ENCODE measurements at places on chromosomes 5 and 9.

GRCh38 chr5:81696418-81697397 lies 54.2 kb downstream of the SSBP2 start:
- DNase-seq = no peak

DNA sequence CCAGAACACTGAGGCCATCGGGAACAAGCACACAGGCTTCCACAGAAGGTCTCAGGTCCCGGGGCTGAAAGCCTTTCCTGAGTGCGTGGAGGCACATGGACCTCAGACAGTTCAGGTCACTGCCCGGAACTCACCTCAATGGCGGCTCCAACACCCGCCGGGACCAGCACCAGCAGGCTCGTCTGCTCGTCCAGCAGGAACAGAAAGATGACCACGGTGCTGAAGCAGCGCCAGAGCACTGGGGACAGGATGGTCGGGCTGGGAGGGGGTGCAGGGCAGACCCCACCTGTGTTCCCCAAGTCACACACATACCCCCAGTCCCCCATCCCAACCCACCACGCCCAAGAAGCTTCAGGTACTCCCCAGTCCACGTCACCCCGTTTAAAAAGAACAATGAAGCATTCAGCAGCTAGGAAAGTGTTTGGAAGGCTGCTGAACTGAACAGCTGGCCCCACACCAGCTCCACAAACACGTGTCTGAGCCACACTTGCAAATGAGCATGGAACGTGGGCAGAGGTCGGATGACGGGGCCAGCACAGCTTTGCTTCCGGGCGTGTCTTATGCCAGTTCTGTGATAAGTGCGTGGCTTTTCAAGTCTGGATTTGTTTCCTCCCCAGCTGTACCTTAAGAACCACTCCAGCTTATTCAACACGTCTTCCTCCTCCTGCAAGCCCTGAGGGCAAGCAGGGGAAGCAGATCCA lies 14.6 kb downstream of the CLPTM1L start:
- DNase-seq = no peak

- DNase-seq = no peak
These were observed 194.2 kb upstream of the HAPLN1 start for GRCh38 chr5:83914662-83915418.

- DNase-seq = no peak
These were observed at the start of gene TAL2 for GRCh38 chr9:105662184-105663104. Gene TAL2, plus strand, starts transcription at chr9:105662457. Its CDS starts 40 bp downstream, at chr9:105662497.

- no peak for DNase-seq
These were observed 68.2 kb downstream of the DOCK2 start for GRCh38 chr5:169705322-169705721.

DNA sequence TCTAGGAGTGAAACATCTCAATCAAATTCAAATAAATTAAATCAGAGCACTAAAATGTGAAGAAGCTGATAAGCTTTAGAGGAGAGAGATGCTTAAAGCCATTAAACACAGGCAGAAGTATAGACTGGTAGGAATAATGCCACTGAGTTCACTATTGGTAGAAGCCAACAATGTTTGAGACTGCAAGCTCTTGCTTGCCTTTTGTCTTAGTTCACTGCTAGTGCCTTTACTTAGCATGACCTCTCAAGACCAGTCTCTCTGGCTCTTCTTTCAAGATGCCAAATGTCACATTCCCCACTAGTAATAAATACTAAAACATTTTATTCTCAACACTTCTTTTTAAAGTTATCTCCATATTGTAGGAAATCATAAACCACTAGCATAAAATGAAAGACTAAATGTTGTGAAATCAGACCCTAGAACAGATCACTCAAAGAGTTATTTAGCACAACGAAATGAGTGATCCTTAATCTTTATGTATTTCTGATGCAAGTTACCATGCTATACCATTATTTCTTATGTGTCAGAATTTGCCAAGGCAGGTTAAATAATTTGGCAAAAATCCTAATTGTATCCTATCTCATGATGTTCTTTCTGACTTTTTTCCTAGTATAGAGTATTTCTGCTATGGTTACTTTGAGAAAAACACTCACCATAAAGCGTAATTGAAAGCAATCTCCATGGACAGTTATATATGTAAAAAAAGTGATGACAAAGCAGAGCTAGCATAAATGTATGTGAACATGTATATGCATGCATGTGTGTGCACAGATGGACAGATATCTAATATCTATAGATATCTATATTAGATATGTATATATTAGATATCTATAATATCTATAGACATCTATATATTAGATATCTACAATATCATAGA lies 57.5 kb downstream of the PJA2 start:
- DNase-seq = no peak

DNA sequence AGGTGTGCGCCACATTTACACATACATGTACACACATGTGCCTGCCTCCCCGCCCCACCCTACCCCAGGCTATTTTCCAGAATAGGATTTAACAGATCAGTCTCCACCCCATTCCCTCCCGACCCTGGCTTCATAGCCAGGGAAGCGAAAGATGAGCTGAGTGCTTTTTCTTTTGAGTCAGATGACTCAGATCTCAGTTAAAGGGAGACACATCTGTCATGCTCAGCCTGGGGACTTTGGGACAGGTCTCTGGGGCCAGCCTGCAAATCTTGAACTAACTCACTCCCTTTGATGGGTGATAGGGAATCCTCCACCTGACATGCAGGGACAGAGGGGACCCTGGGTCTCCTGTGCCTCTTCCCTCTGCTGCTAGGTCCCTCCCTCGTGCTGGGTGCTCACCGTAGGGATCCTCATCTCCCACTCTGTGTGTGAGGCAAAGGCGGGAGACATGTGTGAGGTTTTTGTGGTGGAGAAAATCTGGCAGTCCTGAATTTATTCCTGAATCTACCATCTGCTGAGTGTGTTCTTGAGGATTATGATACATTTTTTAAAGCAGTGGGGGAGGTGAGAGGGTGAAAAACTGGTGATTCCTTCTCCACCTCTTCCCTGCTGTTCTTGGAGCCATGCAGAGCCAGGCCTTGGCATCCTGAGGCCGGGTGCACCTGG lies 37.7 kb downstream of the NEUROG1 start:
- no peak for DNase-seq

DNA sequence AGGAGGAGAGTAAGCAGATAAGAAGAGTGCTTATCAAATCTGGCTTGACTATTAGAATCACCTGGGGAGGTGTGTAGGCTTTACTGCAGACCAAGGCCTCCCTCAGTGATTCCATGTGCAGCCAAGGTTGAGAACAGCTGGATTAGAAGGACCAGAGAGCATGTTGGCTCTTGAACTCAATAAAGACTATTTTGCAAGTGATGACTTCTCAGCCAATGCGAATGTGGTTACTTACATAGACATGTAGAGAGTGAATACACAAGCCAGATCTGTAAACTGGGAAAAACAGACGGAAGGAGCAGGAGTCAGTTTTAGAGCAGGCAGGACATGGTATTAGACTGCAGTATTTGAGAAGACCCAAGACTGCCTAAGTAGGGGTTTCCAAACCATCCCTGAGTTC lies 48.5 kb downstream of the MAMDC2 start:
- peak; percentile 65 for DNase-seq

GRCh38 chr5:108028412-108028811 lies 353.5 kb downstream of the FBXL17 start:
- DNase-seq = no peak

DNA sequence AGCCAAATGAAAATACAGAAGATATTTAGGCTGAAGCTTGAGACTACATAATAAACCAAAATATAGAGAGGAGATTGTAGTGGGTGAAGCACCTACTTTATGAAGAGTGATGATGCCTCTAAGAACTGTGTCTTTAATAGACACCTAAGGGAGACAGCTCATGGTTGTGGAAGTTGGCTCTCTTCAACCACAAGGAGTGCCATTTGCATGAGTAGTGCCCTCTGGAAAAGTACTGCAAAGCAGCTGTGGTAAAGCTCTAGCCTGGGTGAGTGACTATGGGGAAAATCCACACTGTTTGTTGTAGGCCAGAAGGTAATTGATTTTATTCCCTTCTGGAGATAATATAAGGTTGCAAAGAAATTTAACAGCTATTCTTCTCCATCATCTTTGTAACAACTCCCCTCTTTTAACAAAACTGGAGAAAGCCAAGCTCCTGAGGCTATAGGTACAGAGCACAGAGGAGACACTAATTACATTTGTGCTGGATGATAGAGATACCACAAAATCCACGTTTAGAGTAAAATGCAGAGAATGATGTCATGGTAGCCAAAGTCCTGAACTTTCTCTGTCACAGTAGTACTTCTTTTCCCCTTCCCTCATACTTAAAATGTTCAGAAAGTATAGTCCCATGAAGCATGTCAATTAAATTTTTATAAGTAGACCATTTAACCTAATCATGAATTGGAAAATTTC lies 122.8 kb downstream of the STARD4 start:
- DNase-seq = no peak

DNA sequence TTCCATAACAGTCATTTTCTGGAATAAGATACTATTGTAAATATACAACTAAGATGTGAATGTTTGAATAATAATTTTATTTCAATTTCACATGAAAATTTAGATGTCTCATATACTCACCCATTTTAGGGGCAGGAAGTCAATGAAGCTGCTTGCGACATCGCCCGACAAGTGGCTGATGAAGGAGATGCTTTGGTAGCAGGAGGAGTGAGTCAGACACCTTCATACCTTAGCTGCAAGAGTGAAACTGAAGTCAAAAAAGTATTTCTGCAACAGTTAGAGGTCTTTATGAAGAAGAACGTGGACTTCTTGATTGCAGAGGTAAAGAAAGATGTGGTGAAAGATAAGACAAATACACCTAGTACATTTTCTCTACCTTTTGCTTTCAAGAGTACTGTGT lies 8.6 kb downstream of the BHMT start:
- DNase-seq = no peak

DNA sequence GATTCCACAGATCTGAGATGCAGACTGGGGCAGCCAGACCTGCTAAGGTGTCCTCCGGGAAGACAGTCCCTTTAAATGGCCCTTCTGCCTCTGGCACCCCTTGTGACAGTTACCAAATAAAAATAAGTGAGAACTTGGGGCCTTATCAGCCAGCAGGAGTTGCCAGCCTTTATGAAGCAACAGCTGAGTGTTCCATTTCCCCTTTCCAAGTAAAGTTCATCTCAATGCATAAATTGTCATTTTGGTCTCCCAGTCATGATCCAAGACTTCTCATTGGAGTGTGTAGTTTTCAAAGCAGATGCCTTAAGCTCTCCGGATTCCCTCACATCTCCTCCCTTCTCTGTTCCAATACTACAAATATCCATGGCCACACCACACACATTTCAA lies 4.1 kb downstream of the PTCH1 start:
- no peak for DNase-seq

DNA sequence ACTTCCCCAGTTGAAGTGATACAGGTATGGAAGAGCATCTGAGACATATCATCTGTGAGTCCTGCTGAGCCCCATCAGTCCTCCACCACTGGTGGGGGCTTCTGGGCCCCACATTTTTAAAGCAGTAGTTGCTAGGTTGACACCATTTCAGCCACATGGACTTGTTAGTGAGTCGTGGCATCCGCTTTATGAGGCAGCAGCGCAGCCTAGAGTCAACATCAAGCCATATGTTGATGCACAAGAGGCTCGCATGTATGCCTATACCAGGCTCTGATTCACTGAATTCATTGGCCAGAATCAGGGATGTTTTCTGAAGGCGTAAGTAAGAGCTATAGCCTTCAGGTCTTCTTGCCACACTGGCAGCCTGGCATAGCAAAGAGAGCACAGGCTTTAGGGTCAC lies 26.8 kb downstream of the ZNF346 start:
- no peak for DNase-seq

- no peak for DNase-seq
These were observed 141.2 kb upstream of the SLC28A3 start for GRCh38 chr9:84481636-84482218.

Measured in DMS153 (cell line).